ENCODE measurements at places on chromosomes 1 and 21.
A peak's percentile ranks its signal among the peaks of the same experiment; 100 is the strongest.

DNA sequence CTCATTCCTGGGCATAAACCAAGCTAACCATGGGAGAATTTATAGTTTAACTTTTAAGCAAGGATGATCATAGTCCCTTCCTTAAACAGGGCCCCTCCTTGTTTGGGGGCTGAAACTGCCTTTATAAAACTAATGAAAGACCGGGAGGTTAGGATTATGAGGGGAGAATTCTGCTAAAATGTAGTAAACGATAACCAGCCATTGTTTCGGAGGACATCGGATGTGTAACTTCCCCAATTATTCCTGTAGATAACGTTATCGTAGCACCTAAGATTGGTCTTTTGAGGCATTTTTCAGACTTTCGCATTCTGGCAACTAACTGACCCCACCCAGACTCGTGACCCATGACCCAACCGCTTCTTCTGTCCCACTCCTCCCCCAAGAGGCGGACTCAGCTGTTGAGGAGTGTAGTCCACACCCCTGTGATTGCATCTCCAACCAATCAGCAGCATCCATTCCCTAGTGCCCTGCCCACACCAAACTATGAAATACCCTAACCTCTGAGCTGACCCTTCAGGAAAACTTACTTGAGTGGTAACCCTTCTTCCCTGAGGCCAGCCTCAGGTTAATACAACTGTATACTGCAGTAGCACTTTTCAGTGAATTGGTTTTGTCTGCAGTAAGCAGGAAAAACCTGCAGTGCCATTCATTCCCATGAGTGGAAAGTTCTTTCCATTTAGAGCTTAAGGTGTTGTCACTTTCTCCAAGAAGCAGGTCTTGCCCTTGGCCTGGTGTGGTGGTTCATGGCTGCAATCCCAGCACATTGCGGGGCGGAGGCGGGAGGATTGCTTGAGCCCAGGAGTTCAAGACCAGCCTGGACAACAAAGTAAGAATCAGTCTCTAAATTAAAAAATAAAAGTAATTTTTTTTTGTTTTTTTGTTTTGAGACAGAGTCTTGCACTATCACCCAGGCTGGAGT lies 823 bp upstream of the SYF2 start:
- DNase-seq: no peak

DNA sequence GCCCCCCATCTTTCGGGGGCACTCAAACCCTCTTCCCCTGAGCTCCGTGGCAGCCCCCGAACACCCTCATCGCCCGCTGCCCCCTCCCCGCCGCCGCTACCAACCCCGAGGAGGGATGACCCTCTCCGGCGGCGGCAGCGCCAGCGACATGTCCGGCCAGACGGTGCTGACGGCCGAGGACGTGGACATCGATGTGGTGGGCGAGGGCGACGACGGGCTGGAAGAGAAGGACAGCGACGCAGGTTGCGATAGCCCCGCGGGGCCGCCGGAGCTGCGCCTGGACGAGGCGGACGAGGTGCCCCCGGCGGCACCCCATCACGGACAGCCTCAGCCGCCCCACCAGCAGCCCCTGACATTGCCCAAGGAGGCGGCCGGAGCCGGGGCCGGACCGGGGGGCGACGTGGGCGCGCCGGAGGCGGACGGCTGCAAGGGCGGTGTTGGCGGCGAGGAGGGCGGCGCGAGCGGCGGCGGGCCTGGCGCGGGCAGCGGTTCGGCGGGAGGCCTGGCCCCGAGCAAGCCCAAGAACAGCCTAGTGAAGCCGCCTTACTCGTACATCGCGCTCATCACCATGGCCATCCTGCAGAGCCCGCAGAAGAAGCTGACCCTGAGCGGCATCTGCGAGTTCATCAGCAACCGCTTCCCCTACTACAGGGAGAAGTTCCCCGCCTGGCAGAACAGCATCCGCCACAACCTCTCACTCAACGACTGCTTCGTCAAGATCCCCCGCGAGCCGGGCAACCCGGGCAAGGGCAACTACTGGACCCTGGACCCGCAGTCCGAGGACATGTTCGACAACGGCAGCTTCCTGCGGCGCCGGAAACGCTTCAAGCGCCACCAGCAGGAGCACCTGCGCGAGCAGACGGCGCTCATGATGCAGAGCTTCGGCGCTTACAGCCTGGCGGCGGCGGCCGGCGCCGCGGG lies 837 bp downstream of the FOXD3 start:
- peak; percentile 39 for DNase-seq

GRCh38 chr1:218211241-218211640 lies 73.9 kb upstream of the RRP15 start:
- DNase-seq: no peak

- DNase-seq: no peak
These were observed 380.5 kb upstream of the CAMK1G start for GRCh38 chr1:209202830-209203532.

GRCh38 chr1:1825217-1825616 lies 46.9 kb upstream of the NADK start:
- DNase-seq: no peak

DNA sequence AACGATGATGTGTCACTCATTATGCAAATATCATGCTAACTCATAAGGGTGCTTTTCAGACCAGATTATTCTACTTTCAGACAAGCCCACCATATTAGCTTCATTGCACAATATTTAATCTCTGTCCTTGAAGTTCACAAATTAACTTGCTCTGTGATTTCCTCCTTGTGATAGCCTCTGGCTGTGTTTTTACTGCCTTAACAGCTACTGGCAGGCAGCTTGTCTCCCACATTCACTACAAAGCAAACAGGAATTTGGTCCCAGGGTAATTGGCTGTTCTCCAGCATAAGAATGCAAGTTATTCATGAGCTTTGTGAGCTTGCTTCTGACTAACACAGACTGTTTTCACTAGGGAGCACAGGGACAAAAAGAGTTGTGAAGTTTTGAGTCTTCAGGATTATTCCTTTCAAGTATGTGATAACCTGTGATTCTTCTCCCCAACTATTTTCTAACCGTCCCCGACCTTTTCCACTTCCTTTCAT lies 87.9 kb upstream of the HMCN1 start:
- no peak for DNase-seq

DNA sequence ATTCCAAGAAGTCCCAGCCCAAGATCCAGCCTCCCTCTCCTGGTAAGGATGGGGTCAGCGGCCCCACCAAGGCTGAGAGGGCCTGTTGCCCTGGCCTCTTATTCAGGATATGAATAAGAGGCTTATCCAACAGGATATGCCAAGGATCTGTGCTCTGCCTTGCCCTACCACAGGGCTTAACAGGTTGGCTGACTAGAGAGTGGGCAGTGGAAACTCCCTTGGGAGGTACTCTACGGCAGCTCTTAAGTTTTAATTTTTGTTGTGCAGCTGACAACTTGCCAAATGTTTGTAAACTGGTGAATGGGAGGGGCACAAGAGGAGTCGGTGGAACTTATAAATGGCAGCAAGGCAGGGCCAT lies 16.5 kb upstream of the PIGV start:
- DNase-seq: no peak

- DNase-seq: no peak
These were observed 85.0 kb upstream of the AK4 start for GRCh38 chr1:65063025-65063424.

DNA sequence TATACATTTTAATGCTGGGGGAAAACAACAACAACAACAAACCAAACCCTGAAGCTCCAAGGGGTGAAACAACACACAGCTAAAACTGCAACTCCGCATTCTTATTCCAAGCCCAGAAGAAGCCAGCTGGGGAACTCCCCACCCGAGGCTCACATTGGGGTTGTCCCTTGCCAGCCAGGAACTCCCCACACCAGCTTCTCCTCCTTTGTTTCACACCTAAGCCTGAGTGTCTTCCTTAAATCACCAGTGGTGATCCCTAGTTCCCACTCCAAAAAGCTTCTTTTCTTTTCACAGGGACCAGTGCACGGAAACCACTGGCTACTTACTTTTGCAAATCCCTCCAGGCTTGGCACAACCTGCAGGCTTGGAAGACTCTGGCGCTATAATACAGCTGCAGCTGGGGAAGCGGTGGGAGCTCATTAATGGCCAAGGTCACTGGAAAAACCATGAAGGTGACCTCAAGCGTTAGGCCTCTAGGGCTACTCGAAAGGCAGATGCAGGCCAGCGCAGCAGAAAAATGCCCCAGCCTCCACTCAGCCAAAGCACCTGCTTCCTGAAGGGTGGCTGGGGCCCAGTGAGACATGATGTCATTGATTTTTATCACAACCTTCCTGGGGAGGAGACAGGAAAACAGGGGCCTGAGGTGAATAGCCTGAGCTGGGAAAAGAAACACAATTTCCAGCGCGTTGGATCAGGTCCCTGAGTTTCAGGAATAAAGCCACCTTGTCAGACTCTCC lies 40.1 kb downstream of the TLR5 start:
- DNase-seq: no peak

- DNase-seq: no peak
These were observed 272.6 kb upstream of the FMN2 start for GRCh38 chr1:239819096-239819495.

DNA sequence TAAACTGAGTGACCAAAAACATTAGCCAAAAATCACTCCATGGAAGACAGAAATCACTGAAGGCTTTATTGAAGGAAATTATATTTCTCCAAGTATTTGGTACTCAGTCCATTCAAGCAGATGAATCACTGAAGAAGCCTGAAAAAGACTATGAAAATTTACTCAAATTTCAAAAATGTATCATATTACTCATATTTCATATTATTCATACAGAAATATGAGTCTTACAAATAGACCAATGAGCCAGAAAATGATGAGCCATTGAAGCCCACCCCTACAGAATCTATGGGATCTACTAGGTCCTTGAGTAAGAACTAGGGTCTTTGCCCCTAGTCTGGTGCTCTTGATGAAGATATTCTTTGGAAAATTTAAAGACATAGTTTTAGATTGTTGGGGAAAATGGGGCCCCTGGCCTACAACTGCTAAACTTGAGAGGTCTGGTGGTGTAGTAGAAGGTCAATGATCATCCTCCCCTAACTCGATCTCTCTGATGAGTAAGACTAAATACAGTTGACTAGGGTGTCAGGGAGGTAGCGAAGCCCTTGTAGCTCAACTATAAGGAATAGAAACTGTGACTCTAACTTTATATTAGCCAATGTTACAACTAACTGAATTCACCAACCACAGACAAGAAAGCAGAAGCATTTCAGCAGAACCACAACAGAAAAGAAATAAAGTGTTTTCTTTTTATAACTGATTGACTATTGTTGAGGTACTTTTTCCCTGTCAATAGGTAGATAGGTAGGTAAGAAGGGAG lies 81.0 kb downstream of the NOTCH2 start:
- DNase-seq: no peak

DNA sequence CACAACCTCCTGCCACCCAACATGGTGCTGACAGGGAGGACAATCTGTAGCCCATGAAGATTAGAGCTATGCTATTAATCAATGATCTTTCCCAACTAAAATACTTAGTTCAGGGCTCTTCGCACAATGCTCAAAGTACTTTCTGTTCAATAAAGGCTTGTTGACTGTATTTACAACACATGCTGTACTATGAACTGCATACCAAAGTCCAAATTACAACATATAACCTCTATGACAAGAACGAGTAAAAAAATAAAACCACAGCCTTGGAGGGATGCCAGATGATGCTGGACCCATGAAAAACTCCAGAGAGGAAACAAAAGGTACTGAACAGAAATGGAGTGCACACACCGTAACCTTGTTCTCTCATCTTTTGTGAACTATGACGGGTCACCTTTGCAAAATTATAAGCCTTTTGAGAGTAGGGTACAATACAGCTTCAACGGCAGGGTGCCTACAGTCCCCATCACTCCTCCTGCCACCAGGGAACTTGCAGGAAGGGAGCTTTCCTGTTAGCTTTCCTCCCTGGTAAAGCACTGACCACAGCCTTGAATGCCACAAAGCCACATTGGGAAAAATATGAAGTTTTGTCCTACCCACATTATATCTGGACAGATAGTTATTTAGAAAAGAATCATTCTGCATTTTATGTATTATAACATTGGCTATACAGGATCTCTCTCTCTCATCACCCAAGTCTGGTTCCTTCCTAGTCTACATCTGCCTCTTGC lies 175.6 kb downstream of the NRIP1 start:
- DNase-seq: no peak

DNA sequence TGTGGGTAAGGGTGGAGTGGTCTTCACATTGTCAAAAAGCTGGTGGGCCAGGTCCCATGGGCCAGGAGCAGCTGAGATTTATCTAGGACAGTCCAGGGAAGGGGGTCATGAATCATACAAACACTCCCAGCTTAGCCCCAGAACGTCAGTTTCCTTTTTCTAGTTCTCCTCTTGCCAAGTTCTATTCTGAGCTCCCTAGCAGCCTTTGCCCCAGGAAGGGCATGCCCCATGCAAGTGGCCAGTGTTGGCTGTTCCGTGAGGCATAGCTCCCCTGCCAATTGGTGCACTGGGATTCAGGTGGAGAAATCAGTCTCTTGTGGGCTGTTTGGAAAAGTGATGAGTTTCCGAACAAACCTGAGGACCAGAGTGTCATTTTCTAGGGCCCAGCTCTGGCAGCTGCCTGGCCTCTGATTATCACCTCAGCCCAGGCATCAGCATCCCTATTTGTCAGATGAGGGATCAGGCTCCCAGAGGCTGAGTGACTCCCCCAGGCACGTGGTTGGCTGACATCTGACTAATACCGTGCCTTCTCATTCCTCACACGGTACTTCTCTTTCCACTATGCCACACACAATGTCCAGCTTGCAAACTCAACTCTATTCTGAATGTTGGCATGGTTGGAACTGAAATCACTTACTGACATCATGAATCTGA lies 14.2 kb upstream of the MYOM3 start:
- no peak for DNase-seq

- DNase-seq: no peak
These were observed 75.6 kb upstream of the KAZN start for GRCh38 chr1:14522926-14523241.

DNA sequence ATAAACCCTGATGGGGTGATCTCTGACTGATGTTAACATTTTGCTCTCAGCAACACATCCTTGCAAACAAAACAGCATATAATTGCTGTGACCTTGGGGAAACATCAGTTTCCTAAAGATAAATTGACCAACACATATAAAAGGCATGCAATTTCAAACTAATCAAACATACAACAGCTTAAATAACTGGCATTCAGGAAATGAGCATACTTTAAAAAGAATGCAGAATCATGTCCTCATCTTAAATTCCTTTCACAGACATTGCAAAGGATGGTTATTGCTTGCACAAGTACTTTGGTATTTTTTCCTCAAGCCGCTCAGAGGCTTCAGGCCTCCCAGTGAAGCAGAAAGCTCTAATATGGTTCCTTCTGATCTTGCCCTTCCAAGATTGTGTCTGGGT lies 53.4 kb upstream of the RGS18 start:
- DNase-seq: no peak
